ENCODE measurements at places on chromosomes 6 and 20.
A peak's percentile ranks its signal among the peaks of the same experiment; 100 is the strongest.

DNA sequence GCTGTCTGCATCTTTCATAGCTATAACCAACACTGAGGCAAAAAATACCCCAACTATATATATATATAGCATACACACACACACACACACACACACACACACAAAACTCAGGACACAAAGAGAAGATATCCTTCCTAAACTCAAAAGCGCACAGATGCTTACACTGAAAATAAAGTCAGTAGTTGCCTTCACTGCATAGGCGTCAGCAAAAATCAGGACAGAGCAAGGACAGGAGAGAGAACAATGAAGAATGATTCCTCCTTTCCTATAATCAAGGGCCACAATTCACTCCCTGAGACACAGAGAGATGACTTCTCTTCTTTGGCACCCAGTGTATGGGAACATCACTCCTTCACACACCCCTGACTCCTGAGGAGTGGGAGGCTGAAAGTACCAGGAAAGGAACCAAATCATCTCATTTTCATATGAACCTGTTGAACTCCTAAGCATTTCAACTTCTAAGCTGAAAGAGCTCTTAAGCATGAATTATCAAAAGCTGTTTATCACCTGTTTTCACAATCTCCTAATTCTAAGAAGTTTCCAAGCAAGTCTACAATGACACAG lies 141.4 kb downstream of the HIVEP2 start:
- no peak for DNase-seq

GRCh38 chr6:12601881-12602280 lies 114.7 kb upstream of the PHACTR1 start:
- DNase-seq = no peak

DNA sequence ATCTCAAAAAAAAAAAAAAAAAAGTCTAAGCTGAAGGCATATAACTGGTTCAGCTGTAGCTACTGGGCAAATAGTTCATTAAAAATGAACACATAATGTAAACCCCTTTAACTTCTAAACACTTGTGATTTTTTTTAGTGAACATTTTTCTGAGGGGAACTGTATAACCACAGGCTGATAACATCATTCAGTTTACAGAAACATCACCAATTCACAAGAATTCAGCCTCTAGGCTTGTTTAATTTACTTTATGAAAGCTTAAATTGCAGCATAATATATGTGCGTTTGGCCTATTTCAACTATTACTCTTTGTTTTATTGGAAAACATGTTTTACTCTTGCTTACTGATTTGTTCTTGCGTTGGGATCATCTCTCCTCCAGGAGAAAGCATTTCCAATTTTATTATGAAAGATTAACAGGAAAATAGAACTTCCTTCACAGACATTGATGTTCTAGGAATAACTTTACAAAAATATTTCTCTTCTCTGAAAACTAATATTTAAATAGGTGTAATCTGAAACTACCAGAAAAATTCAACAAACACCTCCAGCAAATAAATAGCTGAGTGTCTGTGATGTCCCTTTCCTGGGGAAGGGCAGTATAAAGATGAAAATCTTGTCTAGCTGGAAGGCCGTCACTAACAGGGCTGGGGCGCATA lies 284.5 kb downstream of the UST start:
- peak; percentile 79 for DNase-seq

GRCh38 chr6:54315656-54316055 lies 7.4 kb downstream of the TINAG start:
- DNase-seq = no peak

- DNase-seq = no peak
Observed at GRCh38 chr20:62737271-62737811, 28.7 kb downstream of the NTSR1 start.

DNA sequence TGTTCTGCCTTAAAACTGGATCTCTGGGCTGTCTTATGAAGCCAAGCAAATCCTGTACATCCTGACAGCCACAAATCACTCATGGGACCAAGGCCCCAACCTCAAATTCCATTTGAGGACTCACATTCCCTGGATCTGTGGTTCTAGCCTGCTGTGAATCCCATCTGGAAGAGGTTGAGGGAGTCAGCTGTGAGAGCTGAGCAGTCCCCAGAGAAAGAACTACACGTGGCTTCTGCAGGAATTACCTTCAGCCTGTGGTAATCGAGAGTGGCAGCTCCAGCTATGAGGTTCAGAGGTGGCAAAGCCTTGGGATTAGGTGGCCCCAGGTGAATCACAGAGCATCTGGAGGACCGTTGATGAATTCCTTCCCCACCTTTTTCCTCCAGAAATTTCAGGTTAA lies 245.2 kb downstream of the SLC24A3 start:
- DNase-seq = no peak

GRCh38 chr20:4949833-4950178 lies 51.5 kb downstream of the SLC23A2 start:
- peak; percentile 56 for DNase-seq

DNA sequence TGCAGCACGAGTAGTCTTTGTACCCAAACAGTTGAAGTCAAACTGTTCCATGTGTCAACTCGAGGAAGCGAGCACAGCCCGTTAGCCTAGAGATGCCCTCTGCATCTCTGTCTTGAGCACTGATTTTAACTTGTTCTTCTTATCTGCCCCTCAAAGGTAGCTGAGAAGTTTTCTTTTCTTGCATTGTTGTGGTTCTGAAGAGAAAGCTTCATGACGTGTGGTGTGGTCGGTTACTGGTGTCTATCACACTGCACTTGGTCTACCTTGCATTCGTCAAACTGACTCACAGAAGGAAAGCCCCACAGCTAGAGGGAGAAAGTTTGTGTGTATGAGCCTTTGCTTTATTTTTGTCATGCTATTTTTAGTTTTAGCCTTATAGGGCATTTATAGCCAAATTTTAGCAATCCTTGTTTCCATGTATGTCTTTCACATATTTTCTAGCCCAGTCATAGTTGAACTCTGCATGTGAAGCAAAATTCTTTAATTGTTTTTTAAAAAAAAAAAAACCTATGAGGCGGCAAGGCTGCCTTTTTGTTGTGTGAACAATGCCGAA lies 115.1 kb downstream of the JAG1 start:
- peak; percentile 82 for DNase-seq

- DNase-seq = no peak
Observed at GRCh38 chr6:136990242-136990578, 54.6 kb downstream of the IL20RA start.

DNA sequence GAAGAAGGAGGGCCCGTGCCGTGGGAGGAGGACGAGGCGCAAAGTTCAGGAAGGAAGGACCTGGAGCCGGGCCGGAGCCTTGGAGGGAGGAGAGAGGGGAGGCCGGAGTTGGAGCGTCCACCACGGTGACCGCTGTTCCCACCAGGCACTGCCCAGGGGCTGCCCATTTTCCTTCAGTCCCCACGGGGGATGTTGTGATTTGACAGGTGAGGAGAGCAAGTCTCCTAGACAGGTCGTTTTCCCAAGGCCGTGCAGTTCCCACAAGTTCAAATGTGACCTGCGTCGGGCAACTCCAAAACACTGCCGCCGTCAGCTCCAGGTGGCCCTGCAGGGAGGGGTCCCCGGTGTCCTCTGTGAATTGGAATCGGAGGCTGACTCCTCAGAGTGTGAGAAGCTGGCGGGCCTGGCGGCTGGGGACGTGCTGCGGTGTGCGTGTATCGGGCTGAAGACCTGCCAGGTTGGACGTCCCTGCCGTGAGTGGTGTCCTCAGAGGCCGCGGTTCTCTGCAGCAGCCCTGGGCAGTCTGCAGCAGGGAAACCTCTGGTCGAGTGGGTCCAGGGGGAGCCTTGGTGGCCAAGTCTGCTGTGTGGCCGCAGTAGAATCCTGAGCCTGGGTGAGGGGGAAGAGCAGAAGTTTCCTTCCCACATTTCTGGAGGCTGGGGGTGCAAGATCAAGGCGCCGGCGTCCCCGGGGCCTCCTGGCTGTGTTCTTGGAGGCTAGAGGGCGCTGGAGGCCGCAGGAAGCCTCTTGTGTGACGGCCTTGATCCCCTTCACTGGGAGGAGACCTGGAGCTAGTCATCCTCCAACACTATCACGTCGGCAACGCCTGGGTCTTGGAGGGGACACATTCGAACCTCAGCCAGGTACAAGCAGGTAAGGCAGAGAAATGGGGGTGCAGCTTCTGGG lies 115.1 kb upstream of the FRMD1 start:
- no peak for DNase-seq

GRCh38 chr6:16243055-16243454 lies 4.7 kb downstream of the GMPR start:
- DNase-seq = no peak

- no peak for DNase-seq
Observed at GRCh38 chr20:40293740-40294139, 395.3 kb downstream of the MAFB start.

DNA sequence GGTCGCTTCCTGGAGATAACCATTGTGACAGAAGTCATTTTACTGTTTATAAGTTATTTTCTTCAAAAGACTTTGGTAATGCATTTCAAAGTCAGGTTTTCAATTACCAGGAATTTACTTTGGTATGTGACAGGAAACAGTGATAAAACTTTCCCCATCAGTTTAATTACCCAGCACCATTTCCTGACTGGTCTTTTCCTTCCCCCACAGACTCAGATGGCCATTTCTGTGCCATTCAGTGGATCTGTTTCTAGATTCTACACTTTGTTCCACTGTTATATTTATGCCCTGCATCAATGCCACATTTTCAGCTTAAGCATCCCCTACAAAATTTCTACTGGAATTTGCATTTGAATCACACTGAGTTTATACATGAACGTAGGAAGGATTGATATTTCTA lies 16.3 kb downstream of the RRBP1 start:
- no peak for DNase-seq

- peak; percentile 16 for DNase-seq
Observed at GRCh38 chr6:43376551-43376981, 7.1 kb upstream of the ZNF318 start.

- no peak for DNase-seq
Observed at GRCh38 chr6:132598473-132598872, 8.9 kb upstream of the TAAR5 start.

- DNase-seq = no peak
Observed at GRCh38 chr20:21101932-21102575, 4.1 kb downstream of the LINC00237 start.

GRCh38 chr6:106247733-106248132 lies 77.8 kb downstream of the ATG5 start:
- no peak for DNase-seq

GRCh38 chr6:137832110-137832509 lies 34.9 kb upstream of the TNFAIP3 start:
- peak; percentile 78 for DNase-seq

GRCh38 chr20:7855545-7855944 lies 84.7 kb downstream of the HAO1 start:
- DNase-seq = no peak

DNA sequence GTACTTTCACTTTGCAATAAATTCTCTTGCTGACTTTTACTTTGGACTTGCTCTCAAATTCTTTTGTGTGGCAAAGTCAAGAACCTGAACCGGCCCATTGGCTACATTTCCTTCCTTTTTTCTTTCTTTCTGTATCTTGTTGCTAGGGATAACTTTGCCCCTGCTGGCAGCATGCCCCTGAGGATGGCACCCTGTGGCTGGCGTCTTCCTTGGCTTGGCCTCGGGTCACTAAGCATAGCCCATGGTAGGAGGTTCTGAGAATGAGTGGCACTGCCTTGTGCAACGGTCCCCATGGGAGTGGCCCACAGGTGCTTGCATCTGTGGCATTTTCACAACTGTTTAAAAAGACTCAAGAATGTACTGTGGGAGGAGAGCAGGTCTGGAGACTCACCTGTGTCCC lies 14.0 kb upstream of the HLA-F start:
- DNase-seq = no peak

DNA sequence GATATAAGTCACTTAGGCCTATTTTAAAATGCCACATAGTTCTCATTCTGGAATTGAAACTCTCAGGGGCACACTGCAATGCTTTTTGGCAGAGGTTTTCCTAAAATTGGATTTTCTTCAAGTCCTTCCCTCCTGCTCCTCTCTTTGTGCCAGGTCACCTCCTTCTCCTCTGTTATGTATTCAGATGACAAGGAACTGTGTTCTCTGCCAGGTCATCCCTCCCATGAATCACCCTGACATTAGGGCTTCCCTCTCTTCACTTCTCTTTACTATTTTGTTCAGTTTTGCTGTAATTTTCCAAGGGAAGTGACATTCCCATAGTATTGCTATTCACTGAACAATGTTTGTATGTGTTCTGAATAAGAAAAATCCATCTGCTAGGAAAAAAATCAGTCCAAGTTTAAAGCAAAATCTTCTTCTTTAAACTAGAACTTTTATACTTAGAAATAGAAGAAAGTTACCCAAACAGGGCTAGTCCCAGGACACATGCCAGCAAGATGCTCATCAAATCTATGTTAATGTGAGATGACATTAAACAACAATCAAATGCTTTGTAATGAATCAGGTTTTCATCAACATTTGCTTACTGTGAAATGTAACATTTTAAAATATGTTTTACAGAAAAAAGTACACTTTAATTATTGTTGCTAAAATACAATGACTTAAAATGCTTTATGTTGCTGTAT lies 461.1 kb downstream of the MMUT start:
- peak; percentile 8 for DNase-seq

DNA sequence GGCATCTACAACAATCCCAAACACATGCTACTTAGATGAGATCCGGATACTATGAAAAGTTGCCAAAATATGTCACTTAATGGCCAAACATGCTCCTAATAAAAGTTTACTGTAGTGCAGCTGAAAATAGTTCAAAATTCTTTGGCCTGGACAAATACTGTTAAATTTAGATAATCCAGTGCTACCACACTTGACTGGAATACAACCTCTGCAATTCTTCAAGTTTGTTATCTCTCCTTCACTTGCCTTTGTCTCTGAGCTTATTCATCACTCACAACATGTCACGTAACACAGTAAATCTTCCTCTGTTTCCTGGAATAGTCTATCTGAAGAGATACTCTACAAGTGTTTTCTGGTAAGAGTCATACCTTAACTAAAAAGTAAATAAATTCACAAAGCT lies 10.5 kb upstream of the PLN start:
- peak; percentile 48 for DNase-seq

- DNase-seq = no peak
Observed at GRCh38 chr6:146127447-146128215, 98.8 kb downstream of the GRM1 start.

GRCh38 chr20:52975029-52975732 lies 3.0 kb downstream of the TSHZ2 start:
- DNase-seq = no peak

DNA sequence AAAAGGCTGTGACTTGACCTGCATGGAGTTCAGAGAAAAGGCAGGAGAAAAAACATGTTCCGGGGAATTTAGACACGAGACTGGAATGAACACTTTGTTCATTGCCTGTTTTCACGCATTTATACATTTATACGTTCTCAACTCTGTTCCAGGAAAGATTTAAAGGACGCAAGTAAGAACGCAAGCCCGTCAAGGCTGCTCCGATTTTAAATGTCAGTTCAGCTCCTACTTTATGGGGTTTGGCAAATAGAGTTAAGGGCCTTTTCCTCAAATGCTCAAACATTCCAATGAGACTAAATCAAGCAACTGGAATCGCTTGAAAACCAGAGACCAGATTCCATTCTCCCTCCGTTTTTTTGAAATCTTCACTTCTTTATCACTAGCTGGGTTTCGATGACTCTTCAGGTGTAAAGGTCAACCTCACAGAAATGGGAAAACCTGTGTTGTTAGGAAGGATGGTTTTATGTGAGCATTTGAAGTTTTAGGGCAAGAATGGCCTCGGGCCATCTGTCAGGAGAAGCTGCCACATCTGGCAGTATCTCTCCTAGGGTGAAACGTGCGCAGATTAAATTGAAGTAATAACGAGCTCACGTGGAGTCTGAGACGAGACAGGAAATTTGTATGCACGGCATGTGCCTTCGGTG lies 24.9 kb downstream of the TTLL2 start:
- DNase-seq = no peak

- no peak for DNase-seq
Observed at GRCh38 chr6:137133122-137133521, 40.3 kb downstream of the IL22RA2 start.
